Sigmoid colon (tissue), 7 donors: ENCODE measurements at places on chromosomes 2 and 18. TPM values are rescaled to one million over a fixed set of nuclear protein-coding genes. Genes with fewer than 3 reads are reported as not detected.

DNA sequence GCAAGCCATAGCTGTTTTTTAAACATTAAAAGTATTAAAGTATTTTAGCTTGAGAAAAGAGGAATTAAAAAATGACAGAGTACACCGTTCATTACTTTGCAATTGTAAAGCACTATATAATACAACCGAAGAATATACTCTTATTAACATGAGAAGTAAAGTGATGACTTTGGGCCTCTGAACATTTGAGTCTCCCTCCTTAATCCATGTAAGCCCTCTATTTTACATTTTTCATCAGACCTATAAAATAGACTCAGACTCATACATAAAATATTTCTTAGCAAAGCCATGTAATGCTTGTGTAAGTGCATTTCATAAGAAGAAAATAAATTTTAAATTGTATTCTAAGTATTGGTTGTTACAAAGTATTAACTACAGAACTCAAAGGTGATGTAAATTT, 198.6 kb downstream of the LRP1B start:
- no peak for DNase-seq

The COL3A1 gene
- total RNA-seq: 402 TPM

DNA sequence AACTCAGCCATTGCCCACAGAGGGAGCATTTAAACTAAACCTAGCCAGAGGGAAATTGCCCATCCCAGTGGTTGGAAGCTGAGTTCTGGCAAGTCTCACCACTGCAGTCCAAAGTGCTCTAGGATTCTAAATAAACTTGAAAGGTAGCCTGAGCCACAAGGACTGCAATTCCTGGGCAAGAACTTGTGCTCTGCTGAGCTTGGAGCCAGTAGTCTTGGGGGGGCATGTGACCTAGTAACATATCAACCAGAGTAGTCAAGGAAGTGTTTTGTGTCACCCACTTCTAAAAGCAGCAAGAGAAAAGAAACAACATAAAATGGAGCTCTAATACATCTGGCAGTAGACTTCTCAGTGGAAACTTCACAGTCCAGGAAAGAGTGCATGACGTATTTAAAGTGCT, 167.0 kb downstream of the PTH2R start:
- no peak for DNase-seq

The ARHGAP15 gene
- total RNA-seq: 11.1 TPM

GRCh38 chr2:169354244-169354643, 8.1 kb downstream of the LRP2 start:
- DNase-seq: no peak

DNA sequence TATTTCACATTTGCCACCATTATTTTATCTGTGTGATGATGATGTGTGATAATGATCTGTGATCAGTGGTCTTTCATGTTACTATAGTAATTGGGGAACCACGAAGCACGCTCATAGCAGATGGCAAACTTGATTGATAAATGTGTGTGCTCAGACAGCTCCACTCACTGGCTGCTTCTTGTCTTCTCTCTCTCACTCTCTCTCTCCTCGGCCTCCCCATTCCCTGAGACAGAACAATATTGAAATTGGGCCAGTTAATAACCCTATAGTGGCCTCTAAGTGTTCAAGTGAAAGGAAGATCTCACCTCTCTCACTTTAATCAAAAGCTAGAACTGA, 60.7 kb upstream of the RAPGEF4 start:
- no peak for DNase-seq

The CXCR2 gene
- not detected for total RNA-seq

The SPP2 gene
- total RNA-seq: not detected

DNA sequence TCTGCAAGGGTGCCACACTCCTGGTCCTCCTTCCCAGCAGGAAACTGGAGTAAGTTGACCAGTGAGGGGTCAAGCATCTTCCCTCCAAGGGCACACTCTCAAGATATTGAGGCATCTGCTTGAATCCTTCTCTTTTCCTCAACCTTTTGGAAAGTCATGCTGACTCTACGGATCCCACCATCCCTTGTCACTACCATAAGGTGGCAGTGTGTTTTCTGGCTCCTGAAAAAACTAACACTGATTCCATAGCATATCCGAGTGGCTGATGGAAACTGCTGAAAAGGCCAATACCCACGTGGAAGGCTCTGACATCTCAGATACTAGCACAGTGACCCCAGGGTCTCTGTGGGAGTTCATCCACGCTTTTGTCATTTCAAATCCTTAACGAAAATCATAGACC, 37.1 kb downstream of the GPR45 start:
- DNase-seq: no peak

DNA sequence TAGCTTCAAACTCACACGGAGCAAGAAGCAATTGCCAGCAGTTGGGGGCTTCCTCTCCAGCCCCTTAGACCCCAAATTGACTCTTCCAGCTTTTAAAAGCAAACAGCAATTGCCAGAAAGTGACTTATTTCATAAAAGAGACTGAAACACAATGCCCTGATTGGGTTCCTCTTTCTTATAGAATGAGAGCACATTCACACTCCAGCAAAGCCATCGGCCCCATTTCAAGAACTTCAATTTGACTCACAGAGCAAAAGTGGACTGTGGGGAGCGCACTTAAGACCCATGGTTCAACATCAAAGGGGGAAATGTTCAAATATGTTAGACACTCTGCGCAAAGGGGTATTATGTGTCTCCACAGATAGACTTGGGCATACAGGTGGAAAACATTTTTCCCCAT, 484.7 kb downstream of the BCL11A start:
- no peak for DNase-seq

DNA sequence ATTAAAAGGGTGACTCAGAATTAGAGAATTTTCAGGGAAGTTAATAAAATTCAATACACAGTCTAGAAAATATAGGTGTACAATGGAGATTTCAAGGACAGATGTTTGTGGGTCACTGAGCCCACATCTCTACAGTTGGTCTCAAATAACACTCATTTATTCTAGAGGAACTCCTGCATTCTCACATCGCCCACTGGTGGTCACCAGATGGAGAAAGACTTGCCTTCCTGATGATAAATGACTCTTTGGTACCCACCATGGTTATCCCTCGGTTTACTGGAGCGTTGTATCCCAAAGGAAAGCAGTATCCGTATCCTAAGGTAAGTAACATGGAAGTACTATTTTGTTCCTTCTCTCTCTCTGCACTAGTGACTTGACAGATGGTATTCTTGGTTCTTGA, 1297.1 kb downstream of the DPP10 start:
- DNase-seq: no peak

GRCh38 chr2:183093857-183094657, 15.5 kb downstream of the DUSP19 start:
- no peak for DNase-seq

The DSC2 gene
- 2.7 TPM for total RNA-seq

DNA sequence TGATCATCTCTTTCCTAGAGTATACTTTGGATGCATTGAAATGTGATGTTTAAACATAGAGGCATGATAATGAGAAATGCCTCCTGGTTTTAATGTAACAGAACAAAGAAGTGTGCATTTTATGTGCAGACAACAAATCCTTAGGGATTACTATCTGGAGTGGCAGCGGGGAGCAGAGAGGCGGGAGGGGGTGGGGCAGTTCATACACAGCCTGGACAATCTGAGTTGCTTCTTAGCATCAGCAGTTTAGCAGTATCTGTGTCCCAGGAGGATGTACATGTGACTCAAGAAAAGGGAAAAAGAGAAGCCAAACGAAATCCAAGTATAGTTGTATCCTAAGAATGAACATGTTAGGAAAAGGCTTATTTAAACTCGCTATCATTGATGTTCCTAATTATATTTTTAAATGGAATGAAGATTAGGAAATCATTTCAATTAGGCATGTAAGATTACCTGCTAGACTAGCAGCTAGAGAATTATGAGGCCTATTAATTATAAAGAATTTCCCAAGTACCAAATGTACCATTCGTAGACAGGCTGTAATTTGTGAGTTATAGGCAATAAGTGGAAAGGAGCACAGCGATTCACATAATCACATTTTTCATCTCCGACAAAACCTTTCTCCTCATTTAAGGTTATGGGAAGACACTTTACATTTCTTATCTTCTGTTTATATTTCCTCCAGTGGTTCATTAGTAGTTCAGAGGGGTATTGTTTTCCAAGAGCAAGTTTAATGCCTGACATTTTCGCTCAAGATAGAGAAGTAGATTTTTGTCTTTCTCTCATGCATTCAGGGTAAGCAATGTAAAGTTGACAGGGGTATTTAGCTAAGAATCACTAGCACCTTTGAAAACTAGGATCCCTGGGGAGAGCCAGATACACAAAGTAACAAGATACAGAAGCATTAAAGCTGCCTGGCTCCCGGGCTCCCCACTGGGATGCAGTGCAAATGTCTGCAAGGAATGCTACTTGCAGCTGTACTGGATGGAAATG, 141.3 kb upstream of the NOSTRIN start:
- DNase-seq: no peak

DNA sequence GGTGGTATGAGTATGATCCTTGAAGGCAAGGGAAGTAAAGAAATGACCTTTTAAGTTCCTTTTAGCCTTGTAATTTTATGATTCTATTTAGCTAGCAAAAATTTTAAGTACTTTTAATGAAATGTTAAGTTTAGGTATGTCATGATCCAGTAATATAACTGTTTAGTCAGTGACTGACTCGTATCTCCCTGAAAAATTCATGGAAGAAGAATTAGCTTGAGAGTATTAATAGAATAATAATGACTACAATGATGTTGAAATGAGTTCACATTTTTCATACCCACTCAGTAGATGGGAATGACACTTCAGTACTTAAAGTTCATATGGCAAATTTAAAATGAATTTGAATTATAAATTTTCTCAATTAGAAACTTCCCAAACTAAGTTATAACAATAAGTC, 14.6 kb downstream of the RAB3GAP1 start:
- DNase-seq: no peak

The RAPGEF4 gene
- 4.3 TPM for total RNA-seq

The CABYR gene
- total RNA-seq: 0.83 TPM

DNA sequence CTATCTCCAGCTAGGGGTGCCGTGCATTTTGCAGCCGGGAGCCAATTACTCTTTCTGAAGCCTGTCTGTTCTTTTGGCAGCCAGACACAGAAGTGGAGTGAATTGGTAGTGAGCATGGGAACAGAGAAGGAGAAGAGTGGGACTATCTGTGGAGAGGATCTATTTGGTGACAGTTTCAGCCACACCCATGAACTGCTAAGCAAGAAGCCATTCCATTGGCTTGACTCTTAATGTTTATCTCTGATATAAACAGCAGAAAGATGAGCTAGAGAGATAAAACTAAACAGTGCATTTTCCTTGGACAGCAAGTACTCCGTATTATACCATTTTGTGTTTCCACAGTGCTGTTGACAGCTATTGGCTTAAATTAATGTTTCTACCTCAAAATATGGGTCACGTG, 259.6 kb upstream of the THUMPD2 start:
- DNase-seq: no peak

GRCh38 chr2:118190474-118190873, 102.2 kb downstream of the INSIG2 start:
- DNase-seq: no peak

- no peak for DNase-seq
Observed at GRCh38 chr2:9364791-9365497, 58.4 kb downstream of the ITGB1BP1 start.

DNA sequence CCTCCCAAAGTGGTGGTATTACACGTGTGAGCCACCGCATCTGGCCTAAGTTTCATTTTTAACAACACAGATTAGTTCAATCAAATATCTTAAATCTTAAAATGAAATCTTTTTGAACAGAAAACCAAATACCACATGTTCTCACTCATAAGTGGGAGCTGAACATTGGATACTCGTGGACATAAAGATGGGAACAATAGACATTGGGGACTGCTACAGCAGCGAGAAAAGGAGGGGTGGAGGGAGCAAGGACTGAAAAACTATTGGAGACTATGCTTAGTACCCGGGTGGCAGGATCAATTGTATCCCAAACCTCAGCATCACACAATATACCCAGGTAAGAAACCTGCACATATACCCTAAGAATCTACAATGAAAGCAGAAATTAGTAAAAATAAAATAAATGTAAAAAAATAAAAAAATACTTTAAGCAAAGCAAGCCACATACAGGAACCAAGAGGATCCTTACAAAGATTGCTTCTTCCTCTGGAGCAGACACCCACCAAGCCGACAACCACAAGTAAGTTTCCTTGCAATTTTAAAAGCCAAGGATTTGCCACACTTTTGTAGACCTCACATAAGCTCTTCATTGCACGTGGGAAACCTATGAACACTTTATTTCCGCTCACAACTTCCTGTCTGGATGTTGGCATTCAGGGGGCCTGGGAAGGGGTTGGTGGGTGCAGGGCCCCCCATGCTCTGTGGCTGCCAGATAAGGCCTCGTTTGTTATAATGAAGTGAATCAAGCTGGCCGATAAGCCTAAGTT, 147.9 kb downstream of the MYCN start:
- no peak for DNase-seq

GRCh38 chr2:58107803-58108710, 61.5 kb downstream of the VRK2 start:
- DNase-seq: no peak

- DNase-seq: no peak
Observed at GRCh38 chr2:21607572-21607971, 483.8 kb downstream of the TDRD15 start.

DNA sequence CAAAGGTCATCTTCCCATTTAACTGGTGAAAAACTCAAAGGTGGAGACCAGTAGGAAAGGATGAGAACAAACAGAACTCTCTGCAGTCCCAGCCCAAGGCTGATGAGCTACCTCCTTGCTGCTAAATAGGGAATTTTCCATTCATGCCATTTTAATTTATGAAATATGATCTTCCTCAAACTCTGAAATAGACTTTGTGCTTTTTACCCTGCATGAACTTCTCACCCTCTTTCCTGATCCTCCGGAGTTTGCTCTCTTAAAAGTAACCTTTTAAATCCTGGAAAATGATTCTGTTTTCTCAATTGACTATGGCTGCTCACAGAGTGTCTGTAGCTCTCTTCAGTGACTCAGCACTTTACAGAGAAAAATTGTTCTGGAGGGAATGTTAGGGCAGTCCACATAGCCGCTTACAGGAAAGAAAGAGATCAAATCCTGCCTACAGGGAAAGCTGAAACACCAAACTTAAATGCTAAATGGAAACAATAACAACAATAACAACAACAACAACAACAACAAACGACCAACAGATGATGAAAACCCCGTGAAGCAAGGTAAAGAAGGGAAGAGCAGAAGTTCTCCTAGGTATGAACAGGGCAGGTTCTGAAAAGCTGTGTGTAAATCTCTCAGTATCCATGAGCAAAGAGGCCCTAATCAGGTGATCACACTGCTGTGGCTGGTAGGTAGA, 79.8 kb upstream of the SESTD1 start:
- DNase-seq: no peak

The RTP5 gene
- total RNA-seq: not detected

DNA sequence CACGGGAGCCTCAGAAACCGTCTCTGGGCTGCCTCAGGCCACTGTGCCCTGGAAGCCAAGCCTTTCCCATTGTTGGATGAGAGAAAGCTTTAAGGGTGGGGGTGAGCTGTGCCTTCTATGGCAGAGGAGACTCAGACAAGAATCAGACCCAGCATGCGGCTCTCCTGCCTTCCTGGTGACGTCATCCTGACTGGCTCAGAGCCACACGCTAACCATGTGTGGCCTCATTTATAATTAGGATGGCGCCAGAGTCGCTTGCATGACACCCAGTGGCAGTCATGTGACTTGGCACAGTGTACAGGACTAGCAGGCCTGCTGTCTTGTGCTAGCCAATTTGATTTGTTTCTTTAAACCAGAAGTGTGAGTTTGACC, 99.1 kb downstream of the SH3BP4 start:
- peak; percentile 95 for DNase-seq

The DTNB gene
- 7.8 TPM for total RNA-seq

GRCh38 chr2:13919981-13920382, 712.5 kb upstream of the LRATD1 start:
- no peak for DNase-seq

The MC4R gene
- total RNA-seq: not detected
